ENCODE measurements at places on chromosomes 6 and 20. TPM values are rescaled to one million over a fixed set of nuclear protein-coding genes. Genes with fewer than 3 reads are reported as not detected.

GRCh38 chr20:36832791-36833190 is 43.1 kb upstream of the TLDC2 start:
- no peak overlapping the region for H3K27ac ChIP-seq
- no peak overlapping the region for H3K4me3 ChIP-seq
- peaks cover 8% of the 10 kb centered on the region for H3K36me3 ChIP-seq

DNA sequence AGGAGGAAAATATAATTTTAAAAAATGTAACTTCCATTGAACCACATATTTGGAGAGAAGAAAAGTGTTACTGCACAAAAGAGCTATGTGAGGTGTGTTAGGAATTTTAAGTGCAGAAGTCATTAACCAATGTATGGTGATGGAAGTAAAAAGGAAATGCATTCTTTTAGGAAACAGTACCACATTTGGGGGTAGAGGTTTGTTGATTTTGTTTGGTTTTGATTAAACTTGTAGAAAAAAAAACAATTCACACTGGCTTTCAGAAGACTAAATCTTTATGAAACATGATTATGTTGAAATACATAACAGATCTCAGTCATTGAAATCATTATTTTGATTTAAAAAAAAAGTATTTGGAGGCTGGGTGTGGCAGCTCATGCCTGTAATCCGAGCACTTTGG is 1287.0 kb upstream of the GJE1 start:
- no peak overlapping the region for H3K4me3 ChIP-seq
- no peak overlapping the region for H3K27ac ChIP-seq
- no peaks in the 10 kb centered on the region for H3K27me3 ChIP-seq
- DNase-seq: no peak

DNA sequence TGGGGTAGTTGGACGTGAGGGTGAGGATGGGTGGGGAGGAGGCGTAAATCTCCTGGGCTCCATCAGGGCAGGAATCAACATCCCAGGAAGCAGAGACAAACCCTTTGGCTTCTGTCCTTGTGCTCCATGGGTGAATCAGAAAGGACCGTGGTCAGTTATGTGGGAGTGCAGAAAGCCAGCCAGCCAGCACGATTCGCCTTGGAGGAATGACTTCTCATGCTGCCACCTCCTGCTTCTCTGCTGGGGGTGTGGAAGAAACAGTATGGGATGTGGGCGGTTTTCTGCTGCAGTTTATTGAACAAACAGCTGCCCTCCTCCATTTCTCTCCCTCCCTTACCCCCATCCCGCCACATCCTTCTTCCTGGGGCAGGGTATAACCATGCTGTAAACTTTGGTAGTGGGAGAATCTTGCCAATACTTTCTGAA is 214.5 kb downstream of the SOX4 start:
- no peaks in the 10 kb centered on the region for H3K36me3 ChIP-seq
- no peak overlapping the region for H3K27ac ChIP-seq
- DNase-seq: no peak
- H3K4me3 ChIP-seq: no peak overlapping the region
- peaks cover 13% of the 10 kb centered on the region for H3K4me1 ChIP-seq

GRCh38 chr6:150203378-150203777 is 60.5 kb downstream of the PPP1R14C start:
- no peaks in the 10 kb centered on the region for H3K4me1 ChIP-seq
- H3K27ac ChIP-seq: no peak overlapping the region
- H3K27me3 ChIP-seq: no peaks in the 10 kb centered on the region
- no peak for DNase-seq
- no peaks in the 10 kb centered on the region for H3K36me3 ChIP-seq

DNA sequence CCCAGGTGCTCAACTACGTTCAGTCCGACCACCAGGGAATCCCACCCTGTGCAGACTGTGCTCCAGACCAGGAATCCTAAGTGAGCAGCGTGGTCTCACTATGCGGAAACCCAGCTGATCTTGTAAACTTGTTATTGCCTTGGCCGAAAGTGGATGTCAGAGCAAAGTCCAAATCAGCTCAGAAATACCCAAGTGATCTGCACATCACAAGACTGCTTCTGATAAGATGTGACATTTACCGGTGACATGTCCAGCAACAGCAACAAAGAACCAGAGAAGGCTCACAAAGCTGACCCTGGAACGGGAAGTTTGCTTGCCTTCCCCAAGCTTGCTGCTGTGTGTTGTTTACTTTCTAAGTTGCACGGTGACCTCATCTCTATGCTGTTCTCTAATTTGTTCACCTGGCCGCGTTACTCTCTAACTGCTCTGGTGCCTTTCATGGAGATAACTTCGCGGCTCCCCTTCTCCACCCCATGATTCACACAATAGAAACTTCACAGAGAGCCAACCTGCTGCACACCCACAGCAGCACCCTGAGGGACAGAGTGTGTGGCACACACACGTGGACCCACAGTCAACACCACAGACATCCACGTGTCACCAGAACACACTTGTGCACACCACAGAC is 1.7 kb downstream of the BNIP5 start:
- no peak overlapping the region for H3K4me3 ChIP-seq
- no peaks in the 10 kb centered on the region for H3K36me3 ChIP-seq
- peaks cover 59% of the 10 kb centered on the region for H3K27me3 ChIP-seq
- no peak for DNase-seq

DNA sequence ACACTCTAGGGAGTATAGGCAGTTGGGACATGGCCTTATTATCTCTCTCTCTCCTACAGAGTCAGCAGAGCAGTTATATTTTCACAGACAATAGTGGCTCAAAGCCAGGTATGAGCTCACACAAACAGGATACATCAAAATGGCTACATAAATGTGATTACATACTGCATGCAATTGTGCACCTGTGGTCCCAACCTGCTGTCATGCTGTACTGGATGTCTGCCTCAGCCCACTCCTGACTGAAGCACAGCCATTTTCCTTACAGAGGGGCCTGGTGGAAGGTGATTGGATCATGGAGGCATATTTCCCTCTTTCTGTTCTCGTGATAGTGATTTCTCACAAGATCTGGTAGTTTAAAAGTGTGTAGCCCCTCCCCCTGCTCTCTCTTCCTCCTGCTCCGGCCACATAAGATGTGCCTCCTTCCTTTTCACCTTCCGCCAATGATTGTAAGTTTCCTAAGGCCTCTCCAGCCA is 37.0 kb upstream of the SAMHD1 start:
- peaks cover 9% of the 10 kb centered on the region for H3K4me1 ChIP-seq
- H3K4me3 ChIP-seq: no peak overlapping the region
- no peaks in the 10 kb centered on the region for H3K27me3 ChIP-seq
- peak overlapping the region; percentile 66 for H3K27ac ChIP-seq
- no peaks in the 10 kb centered on the region for H3K36me3 ChIP-seq

DNA sequence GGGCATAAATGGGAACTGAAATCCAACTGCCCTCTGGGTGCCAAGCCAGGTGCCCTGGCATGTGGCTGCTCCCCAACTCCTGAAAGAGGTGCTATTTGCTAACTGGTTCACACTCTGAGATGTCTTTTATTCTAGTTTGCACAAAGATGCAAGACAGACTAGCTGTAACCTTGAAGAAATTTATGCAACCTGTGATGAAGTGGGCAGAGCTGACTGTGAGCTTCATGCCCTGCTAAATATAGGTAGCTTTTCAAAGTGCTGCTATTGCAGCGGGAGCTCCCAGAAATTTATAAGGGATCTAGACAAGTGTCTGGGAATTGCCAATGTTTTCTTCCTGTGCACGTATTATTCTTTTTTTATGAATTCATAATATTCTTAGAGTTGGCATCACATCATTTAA is 517.5 kb downstream of the RNF144B start:
- H3K36me3 ChIP-seq: no peaks in the 10 kb centered on the region
- no peaks in the 10 kb centered on the region for H3K4me1 ChIP-seq
- H3K27me3 ChIP-seq: no peaks in the 10 kb centered on the region

- H3K27me3 ChIP-seq: no peaks in the 10 kb centered on the region
- peak overlapping the region; percentile 34 for H3K4me3 ChIP-seq
- H3K27ac ChIP-seq: peak overlapping the region; percentile 8
- H3K4me1 ChIP-seq: peaks cover 25% of the 10 kb centered on the region
- peak; percentile 40 for DNase-seq
Measured at GRCh38 chr6:33592595-33593413, 12.7 kb upstream of the BAK1 start.

GRCh38 chr6:49527320-49527719 is 23.1 kb upstream of the C6orf141 start:
- no peaks in the 10 kb centered on the region for H3K4me1 ChIP-seq
- no peak overlapping the region for H3K4me3 ChIP-seq
- H3K36me3 ChIP-seq: no peaks in the 10 kb centered on the region

The CLVS2 gene
- total RNA-seq: 0.05 TPM

DNA sequence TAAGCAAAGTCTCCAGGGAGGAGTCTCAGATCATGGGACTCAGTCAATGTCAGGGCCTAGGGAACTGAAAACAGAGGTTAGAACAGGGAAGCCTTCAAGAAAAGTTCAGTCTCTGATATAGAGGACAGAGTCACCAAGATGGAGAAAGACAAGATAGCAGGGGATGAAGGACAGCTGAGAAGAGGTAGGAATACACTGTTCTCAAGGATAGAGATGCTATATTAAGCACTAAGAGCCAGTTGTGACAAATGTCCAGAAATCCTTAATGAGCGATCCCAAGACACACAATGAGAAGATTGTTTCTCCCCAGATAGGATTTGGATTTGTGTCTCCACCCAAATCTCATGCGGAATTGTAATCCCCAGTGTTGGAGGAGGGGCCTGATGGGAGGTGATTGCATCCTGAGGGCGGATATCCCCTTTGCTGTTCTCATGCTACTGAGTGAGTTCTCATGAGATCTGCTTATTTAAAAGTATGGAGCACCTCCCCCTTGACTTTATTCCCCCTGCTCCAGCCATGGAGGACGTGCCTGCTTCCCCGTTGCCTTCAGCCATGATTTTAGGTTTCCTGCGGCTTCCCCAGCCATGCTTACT is 168.2 kb downstream of the AKAP7 start:
- no peak overlapping the region for H3K27ac ChIP-seq
- no peaks in the 10 kb centered on the region for H3K36me3 ChIP-seq
- no peaks in the 10 kb centered on the region for H3K4me1 ChIP-seq
- H3K27me3 ChIP-seq: no peaks in the 10 kb centered on the region
- no peak for DNase-seq
- H3K4me3 ChIP-seq: no peak overlapping the region

- H3K36me3 ChIP-seq: no peaks in the 10 kb centered on the region
- H3K4me1 ChIP-seq: peaks cover 11% of the 10 kb centered on the region
- DNase-seq: no peak
- H3K4me3 ChIP-seq: peak overlapping the region; percentile 71
- H3K27me3 ChIP-seq: no peaks in the 10 kb centered on the region
Measured at GRCh38 chr6:11092668-11093375, 812 bp upstream of the SMIM13 start.

GRCh38 chr20:39108746-39109145 is 146.6 kb downstream of the DHX35 start:
- peaks cover 25% of the 10 kb centered on the region for H3K27me3 ChIP-seq
- no peak overlapping the region for H3K27ac ChIP-seq
- DNase-seq: no peak
- H3K4me1 ChIP-seq: no peaks in the 10 kb centered on the region
- no peaks in the 10 kb centered on the region for H3K36me3 ChIP-seq

DNA sequence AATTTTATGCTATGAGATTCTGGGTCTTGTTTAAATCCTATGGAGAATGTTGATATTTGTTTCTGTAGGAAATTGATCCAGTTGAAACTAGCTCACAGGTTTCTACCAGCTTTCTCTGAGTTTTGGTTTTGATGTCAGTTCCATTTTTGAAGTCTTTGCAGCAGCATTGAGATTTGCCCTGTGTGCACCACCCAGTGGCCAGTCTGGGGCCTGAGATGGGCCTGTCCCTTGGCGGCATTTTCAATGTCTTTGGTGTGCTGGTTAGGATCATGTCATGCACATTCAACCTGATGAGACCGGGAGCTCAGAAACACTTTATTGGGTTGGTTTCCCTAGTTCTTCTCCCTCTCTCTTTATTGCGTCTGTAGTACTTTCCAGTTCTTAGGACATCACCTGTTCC is 395.2 kb upstream of the MAP3K7 start:
- no peaks in the 10 kb centered on the region for H3K36me3 ChIP-seq
- no peak overlapping the region for H3K4me3 ChIP-seq
- H3K4me1 ChIP-seq: no peaks in the 10 kb centered on the region
- no peaks in the 10 kb centered on the region for H3K27me3 ChIP-seq

The PNPLA1 gene
- total RNA-seq: 0.09 TPM

DNA sequence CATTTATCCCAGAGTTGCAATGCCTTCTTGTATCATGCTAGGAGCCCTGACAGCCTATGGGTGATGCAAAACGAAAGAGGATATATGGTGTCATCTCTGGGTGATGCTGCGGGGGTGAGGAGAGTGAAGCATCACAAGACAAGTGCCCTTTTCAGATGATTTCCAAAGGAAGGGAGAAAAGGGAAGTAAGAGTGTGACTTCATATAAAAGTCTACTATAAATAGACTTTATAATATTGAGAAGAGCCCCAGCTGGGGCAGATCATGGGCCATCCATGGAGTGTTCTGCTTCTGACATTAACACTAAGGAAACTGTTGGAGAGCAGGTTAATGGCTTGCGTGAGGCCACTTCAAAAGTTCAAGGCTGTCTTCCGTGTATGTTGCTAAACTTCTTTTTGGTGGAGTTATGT is 4.4 kb downstream of the CD83 start:
- H3K27ac ChIP-seq: no peak overlapping the region
- H3K27me3 ChIP-seq: no peaks in the 10 kb centered on the region
- no peak for DNase-seq
- H3K4me3 ChIP-seq: no peak overlapping the region

GRCh38 chr6:116682334-116682712 is 1.3 kb downstream of the KPNA5 start:
- no peaks in the 10 kb centered on the region for H3K27me3 ChIP-seq
- peak overlapping the region; percentile 76 for H3K4me3 ChIP-seq
- no peak overlapping the region for H3K27ac ChIP-seq
- peaks cover 4% of the 10 kb centered on the region for H3K36me3 ChIP-seq

The CD83 gene
- total RNA-seq: 50.9 TPM

DNA sequence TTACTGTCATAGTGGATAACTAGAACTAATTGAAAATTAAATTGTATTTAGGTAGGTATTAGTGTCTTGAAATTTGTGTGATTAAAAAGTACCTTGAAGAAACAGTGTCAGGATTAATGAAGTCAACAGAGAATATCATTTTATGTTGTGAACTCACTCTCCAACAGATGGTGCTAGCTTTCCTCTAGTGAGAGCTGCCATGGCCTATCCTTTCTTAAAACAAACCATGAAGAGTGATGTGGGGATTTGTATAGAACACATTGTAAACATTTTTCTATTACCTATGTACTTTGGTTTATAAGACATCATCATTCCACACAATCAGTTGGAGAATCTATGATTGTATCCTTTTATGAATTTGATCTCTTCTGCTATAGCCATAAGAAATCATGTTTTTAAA is 4.8 kb upstream of the SRSF12 start:
- H3K4me1 ChIP-seq: peaks cover 8% of the 10 kb centered on the region
- H3K4me3 ChIP-seq: no peak overlapping the region
- H3K27ac ChIP-seq: no peak overlapping the region
- H3K36me3 ChIP-seq: no peaks in the 10 kb centered on the region

The MEI4 gene
- 0.05 TPM for total RNA-seq
